ENCODE measurements at places on chromosomes 2 and 18.

DNA sequence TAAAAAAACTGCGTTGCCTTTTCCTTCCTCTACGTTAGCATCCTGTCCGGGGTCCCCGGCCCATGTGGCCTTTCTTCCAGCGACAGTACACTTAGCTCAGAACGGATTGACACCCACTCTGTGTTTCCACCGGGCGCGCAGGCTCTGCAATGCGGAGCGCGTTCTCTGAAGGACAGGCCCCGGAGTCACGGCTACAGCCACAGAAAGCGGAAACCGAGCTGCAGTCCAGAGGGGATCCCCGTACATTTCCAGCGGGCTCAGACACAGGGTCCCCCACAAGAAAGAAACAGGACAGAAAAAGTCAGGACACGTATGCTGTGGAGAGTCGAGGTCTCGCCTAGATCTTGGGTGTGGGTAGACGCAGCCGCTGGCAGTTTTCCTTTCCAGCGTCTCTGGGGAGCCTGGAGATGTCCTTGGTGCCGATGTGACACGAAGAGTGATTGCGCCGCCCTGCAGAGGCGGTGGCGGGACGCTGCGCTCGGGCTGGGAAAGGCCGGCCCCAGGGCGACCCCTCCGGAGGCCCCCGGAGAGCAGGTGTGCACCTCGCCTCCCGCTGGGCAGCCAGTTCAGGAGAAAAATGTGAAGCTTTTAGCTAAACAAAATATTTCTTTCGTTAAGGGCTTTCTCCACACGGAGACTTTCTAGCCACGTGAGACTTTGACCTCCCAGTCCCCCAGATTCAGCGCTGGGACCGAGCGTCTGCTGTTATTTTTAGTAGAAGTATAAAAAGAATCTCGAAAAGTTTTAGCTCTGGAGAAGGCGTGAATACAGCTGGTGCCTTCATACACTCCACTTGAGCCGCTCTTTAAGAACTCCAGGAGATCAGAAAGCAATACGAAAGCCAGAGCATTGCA, 1.3 kb upstream of the ACKR3 start:
- no peak for DNase-seq

GRCh38 chr2:175847128-175847527, 154.9 kb downstream of the LNPK start:
- peak; percentile 35 for DNase-seq

GRCh38 chr18:78528411-78529258, 451.0 kb upstream of the SALL3 start:
- DNase-seq: no peak

DNA sequence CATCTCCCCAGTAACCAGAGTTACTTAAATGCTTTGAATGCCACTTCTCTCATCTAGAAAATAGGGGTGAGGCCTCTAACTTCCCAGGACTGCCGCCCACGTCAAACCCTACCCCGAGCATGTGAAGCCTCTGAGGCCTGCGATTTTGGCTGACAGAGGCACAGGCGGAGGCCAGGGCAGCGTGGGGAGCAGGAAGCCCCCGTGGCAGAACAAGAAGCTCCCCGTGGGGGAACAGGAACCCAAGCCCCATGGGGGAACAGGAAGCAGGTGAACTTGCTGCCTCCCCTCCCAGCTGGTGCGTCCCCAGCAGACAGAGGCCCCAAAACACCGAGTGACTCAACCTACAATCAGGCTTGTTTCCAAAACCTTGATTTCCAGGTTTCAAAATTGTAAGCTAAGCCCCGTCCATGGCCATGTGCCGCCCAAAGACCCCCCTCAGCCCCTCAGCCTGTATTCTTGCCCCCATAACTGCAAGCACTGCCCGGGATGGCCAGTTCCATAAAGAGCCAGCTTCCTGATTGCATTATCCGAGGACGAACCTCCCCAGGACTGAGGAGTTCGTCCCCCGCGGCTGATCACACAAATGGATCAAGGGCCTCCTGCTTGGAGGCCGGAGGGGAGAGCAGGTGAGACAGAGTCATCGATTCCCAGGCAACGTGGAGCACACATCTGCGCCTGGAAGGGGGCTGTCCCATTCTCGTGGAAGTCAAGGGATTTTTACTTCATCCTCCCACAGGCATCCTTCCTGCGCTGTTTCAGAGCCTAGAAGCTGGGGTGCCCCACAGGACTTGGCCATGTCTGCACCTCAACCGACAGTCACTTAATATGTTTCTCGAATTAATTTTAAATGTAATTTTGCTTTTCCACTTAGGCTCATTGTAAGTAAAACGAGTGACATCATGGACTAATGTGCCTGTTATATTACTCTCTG, 36.3 kb upstream of the CTDP1 start:
- no peak for DNase-seq

DNA sequence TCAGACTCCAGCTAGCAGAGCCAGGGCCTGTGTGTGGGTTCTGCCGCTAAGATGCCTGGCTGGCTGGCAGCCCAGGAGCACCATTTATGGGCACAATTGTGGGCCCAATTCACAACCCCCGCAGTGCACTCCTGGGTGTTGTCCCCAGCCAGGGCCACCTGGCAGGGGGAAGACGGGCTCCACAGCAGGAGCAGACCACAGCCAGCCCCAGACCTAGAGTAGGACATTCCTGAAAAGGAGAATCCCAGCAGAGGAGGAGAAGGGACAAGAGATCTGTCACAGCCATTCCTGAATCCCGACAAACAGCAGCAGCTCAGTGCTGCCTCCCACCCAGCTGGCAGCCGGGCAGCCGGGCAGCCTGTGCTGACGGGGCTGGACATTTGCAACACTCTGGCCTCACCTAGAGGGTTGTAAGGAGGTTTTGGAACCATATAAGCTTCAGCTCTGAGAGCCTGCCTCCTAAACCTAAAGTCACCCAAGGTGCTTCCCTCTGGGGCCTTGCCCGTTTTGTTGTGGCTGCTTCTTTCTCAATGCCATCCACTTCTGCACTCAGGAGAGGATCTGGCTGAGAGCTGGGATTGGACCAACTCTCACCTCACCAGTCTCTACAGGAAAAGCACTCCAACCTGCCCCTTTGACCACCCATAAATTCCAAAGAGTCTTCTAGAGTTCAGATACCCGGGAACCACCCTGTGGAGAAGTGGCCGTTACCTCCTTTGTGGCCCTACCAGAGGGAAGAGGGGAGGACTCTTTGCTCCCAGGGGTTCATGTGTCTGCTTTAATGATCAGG, 4.1 kb upstream of the TMEM177 start:
- no peak for DNase-seq

DNA sequence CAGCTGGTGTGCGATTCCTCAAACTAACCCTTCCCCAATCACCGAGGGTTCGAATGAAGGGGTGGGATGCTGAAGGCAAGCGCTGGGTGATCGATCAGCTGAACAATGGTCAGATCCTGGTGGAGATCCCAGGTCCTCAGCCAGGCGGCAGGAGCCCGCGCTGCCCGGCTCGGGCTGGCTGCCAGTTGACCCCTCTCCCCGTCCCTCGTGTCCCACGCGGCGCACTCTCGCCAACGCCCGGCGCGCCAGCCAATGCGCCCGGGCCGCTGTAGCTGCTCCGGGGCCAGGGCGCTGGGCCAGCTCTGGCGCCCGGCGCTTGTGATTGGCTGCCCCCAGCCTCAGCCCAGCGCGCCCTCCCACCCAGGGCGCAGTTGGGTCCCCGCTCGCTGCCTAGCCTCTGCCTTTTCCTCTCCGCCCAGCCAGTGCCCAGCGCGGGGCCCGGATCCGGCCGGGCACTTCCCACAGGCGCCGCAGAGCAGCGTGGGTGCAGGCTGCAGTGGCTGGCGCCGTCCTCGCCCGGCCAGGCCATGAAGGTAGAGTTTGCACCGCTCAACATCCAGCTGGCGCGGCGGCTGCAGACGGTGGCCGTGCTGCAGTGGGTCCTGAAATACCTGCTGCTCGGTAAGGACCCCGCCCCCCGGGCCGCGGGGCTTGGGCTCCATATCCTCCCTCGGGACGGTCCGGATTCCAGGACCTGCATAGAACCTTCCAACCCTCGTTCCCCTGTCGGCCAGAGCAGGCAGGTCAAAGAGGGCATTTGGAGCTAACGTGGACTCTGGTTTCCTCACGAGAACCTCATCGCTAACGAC, at the start of gene MOGAT1:
MOGAT1 (plus strand) TSS at position 400 of the 809 bp plus-strand sequence; CDS start at position 528, 128 bp downstream.
- no peak for DNase-seq

- no peak for DNase-seq
Measured at GRCh38 chr2:169303579-169304305, 58.6 kb downstream of the LRP2 start.

- DNase-seq: no peak
Measured at GRCh38 chr18:61619783-61620182, 273.0 kb downstream of the RNF152 start.

- DNase-seq: no peak
Measured at GRCh38 chr2:27255187-27255586, 7.7 kb downstream of the SLC30A3 start.

GRCh38 chr18:56298935-56299334, 339.5 kb downstream of the TXNL1 start:
- DNase-seq: no peak

DNA sequence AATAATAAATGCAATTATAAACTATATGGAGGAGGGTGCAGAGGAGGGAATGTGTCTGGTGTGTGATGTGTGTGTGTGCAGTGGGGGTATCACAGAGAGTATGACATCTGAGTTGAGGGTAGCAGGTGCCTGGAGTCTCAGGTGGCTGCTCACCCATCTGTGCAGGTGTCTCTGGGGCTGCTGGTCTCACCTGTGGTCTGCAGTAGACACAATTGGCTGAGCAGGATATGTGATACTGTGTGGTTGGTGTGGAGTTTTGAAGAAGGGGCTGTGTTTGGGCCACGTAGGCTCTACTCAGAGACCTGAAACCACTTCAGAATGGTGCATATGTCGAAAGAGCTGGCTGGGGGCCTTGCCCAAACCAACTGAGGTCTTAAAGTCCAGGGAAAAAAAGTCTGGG, 17.0 kb downstream of the FABP1 start:
- DNase-seq: no peak

GRCh38 chr2:16628314-16628713, 37.3 kb downstream of the CYRIA start:
- no peak for DNase-seq

DNA sequence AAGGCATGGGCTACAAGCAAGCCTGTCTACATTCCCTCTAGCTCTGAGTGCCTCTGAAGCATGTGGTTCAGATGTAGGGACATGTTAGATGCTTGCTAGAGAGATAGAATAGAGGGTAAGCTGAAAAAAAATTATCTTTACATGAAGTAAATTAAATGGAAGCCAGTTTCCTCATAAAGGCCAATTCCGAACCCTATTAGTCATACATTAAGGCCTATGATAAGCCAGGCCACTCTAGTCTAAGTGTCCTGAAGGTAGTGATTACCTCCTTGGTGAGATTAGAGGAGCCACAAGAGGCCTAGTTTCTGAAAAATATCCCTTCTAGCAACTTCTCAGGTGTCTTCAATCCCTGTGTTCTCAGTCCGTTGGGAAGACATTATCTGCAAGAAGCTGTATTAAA, 72.4 kb upstream of the NPAS2 start:
- DNase-seq: no peak

- DNase-seq: no peak
Measured at GRCh38 chr18:27109451-27109850, 75.7 kb downstream of the CHST9 start.

GRCh38 chr2:134712299-134712698, 6.5 kb downstream of the TMEM163 start:
- DNase-seq: no peak

DNA sequence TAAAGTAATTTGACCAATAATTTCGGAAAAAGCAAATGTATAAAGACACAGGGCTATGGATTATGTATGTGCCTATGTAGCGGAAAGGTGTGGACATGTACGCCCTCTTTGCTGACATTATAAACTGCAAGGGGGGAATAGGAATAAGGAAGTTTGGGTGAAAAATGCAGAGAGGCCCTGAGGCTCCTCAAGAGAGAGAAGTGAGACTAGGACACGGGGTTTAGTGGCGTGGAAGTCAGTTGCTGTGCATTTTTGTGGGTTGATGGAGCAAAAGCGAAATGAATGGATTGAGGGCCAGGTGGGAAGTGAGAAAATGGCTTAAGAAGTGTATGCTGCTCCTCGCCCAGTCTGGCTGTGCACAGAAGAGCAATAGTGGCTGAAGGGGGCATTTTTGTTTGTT, 96.2 kb upstream of the B3GNT7 start:
- no peak for DNase-seq
